CD4-positive, alpha-beta T cell treated with Interleukin-15 for 4 hours (primary cell): ENCODE measurements at places on chromosomes 3 and 15.

DNA sequence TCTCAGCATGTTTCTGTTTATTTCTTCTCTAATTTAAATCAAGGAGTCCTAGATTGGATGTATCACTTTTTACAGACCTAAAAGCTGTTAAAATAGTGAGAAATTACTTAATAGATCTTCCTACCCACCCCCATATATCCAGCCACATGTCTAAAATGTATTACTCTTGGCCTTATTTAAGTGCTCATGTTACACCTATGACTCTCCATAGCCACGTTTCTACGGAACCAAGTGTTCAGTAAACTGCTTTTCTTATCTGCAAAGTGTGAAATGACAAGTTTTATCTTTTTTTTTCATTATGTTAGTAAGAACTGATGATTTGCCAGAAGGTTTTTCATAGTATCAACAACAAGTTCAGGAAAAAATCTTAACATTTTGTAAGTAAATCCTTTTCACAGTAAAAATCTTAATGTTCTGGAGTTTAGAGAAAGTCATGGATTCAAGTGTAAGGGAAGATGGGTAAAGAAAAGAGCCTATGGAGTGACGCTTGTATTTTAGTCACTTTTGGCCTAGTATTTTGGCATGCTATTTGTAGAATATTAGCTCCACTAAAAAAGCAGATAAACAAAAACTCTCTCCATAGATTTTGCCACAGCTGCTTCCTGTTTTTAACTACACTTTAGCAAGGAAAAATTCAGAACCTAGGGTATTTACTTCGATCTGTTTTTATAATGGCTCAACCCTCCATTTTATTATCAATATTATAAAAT is 41.2 kb upstream of the IGSF10 start:
- DNase-seq = no peak

DNA sequence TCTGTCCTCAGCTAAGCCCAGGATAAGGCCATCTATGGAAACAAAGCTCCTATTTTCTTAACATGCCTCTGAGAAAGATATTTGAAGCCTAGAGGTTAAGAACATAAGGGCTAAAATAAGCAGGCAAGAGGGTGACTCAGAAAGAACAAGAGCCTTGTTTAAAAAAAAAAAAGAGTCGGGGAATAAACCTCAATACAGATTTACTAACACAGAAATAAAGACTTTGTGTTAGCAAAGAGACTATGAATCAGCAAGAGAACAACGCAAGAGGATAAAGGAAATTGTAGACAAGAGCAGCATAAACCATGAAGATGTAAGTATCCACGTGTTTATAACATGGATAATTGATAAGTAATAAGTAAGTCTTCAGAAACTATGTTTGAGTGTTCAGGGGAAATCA is 36.0 kb downstream of the RAB27A start:
- DNase-seq = no peak

GRCh38 chr3:122247825-122248185 is 64.3 kb downstream of the CASR start:
- no peak for DNase-seq

- peak; percentile 50 for DNase-seq
These were observed at the start of gene PPM1L for GRCh38 chr3:160755776-160756304. Gene PPM1L (plus strand): TSS chr3:160756231.

DNA sequence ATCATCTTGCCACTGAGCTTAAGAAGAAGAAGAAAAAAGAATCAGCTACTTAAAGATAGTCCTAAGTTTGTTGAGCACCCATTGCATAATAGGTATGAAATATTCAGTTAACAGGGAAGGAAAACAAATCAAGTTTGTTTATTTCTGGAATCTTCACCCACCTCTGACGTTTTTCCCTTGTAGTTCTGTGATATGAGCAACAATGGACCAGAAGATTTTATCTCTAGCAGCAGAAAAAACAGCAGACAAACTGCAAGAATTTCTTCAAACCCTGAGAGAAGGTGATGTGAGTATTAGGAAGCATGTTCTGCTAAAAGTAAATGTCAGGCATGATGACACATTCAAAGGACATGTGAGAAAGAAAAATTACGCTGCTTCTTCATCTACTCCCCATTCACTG is 3.7 kb downstream of the FANCI start:
- no peak for DNase-seq

GRCh38 chr3:23776352-23776891 is 29.3 kb upstream of the UBE2E1 start:
- DNase-seq = no peak

- no peak for DNase-seq
These were observed 691.1 kb downstream of the SI start for GRCh38 chr3:164387236-164387635.

DNA sequence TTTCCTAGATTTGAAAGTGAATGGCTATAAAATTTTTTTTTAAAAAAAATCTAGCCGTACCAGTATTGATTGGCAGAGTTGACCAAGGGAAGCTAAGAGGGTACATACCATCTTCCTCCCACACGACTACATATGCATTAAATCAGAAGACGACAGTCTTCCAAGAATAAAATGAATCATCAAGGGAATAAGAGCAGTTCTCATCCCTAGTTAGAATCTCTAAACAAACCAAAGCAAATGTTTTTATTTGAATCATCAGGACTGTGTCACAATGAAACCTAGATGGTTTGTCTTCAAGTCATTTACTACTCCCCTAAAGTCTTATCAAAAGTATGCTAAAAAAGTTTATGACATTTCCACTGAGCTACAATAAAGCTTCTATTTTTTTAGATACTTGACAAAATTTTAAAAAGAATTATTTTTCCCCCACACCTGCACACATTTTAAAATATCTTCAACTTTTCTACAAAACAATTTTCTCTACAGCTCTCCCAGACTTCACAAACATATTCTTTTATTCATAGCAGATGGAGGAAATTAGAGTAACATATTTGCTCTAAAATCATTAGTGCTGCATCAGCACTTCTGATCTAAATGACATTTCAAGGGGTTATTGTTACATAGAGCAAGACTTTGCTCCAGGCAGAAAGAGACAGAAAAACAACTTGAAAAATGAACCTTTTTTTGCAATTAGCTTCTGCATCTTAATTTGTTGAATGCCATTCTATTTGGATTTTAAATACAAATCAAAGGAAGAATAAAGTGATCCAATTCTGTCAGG is 547.1 kb downstream of the FHIT start:
- no peak for DNase-seq

GRCh38 chr15:76172782-76173181 is 113.0 kb downstream of the TMEM266 start:
- no peak for DNase-seq

DNA sequence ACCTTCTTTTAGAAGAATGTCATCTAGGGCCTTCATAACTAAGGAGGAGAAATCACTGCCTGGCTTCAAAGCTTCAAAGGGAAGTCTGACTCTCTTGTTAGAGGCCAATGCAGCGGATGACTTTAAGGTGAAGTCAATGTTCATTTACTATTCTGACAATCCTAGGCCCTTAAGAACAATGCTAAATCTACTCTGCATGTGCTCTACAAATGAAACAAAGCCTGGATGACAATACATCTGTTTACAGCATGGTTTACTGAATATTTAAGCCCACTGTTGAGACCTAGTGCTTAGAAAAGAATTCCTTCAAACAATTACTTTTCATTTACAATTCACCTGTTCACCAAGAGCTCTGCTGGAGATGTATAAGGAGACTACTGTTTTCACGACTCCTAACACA is 160.4 kb upstream of the EPHA3 start:
- DNase-seq = no peak

DNA sequence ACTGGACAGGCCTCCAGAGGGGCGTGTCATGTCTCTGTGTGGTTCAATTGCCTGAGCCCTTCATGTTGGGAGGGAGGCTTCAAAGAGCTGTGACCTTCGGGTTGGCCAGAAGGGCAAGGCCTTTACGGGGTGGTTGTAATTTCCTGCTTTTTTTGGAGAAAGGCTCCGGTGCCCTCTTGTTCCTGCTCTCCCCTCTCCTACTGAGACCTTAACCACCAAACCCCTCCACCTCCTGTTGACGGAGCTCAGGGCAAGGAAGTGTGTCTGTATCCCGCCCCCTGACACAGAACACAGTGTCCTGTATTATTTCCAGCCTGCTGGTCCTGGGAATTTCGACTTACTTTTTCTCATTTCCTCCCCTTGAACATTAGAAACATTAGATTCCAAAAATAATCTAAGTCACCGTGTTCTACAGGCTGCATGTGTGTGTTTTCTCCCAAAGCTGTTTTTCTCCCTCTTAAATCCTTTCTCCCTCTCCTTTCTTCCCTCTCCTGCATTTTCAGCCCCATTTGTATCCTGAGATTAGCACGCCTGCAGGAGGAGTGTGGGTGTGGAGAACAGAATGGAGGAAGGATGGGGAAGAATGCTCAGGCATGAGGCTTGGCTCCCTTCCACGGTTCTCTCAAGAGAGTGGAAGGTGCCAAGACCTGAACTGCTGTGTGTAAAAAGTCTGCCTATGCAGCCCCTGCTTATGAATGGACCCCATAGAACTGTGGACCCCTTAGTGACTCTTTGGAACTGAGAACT is 285.4 kb upstream of the ROPN1 start:
- DNase-seq = no peak

- no peak for DNase-seq
These were observed 26.3 kb downstream of the FAN1 start for GRCh38 chr15:30929982-30930381.

DNA sequence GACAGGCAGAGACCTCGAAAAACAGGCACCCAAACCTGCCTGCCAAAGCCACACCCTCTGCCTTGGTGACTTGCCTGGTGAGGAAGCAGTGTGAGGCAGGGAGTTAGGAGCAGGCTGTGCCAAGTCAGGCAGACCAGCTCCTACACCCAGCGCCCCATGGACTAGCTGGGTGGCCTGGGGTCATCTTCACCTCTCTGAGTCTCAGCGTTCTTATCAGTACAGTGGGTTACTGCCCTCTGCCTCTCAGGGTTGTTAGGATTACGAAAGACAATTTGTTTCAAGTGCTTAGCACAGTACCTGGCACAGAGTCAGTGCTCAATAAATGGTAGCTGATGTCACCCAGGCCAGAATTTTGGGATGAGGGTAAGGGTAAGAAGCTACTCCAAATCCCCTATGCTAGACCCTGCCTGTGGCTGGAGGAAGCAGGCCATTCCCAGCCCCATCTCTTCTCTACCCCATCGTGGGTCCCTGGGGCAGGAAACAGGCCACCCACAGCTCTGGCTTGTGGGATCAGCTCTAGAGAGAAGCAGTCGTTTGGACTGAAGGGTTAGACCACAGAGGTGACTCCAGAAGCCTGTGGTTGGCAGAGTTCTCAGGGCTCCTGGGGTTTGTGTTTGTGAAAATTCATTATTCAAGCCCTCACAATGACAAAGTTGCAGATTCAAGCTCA is 10.1 kb downstream of the SLC51B start:
- DNase-seq = no peak

DNA sequence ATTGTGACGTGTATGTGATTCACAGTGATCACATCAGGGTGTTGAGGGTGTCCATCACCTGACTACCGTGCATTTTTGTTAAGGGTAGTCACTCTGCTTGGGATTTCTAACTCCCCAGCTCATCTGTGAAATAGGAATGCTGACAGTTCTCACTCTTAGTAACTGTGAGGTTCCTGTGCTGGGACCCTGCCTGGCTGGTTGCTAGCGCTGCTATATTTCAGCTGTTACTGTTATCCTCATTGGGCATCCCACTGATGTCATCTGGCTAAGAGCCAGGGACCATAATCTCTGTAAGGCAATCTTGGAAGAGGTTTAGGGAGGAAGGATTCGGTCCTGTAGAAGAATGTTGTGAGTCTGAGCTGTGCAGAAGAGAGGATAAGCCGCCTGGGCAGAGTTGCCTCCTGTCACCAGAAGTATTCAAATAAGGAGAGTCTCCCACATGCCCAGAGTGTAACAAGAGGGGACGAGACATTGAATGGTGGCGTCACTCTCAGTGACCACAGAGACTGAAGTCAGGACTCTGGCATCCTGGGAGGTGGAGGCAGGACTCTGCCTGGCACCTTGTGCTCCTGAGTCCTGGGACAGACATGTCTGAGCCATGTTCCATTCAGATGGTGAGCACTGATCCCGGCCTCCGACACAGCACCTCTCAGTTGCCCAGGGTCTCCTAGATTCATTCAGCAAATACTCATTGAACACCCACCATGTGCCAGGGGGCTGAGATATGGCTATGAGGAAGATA is 52.2 kb downstream of the FBLN2 start:
- no peak for DNase-seq

- DNase-seq = peak; percentile 10
These were observed 218.1 kb upstream of the SATB1 start for GRCh38 chr3:18643281-18643680.

DNA sequence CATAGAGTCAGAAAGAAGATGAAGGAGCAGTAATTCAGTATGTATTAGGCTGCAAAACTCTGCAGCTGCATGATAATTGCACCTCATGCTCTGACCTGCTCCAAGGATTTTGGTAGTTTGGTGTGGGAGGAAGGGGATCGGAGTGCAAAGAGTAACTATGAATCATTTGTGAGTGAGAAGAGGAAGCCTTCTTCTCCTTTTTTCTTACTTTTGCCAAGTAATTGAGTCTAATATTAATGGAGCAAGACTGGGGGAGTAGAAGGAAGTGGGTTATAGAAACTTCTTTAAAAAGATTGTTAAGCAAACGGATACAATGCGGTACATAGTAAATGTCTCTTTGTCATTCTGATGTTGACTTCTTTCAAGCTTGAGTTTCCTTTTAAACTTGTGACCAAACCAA is 276.5 kb downstream of the EDEM1 start:
- no peak for DNase-seq

GRCh38 chr3:177787279-177788041 is 590.2 kb upstream of the TBL1XR1 start:
- peak; percentile 16 for DNase-seq

DNA sequence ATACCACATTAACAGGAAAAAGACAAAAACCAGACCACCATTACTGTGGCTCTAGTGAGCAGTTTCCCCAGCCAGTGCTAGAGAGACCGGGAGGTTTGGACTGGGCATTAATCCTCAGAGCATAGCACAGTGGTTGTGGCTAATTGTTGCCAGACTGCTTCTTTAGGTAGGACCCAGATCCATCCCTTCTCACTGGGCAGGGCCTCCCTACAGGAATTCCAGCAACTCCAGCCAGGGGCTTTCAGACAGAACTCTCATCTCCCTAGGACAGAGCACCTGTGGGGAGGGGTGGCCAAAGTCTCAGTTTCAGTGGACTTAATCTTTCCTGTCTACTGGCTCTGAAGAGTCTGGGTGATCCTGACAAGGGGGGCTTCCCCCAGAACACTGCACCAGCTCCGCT is 759.6 kb downstream of the SQOR start:
- no peak for DNase-seq
